ENCODE measurements at places on chromosomes 3 and 15. TPM values are rescaled to one million over a fixed set of nuclear protein-coding genes. Genes with fewer than 3 reads are reported as not detected.

GRCh38 chr3:151145713-151146070, 57.3 kb downstream of the GPR171 start:
- no peaks in the 10 kb centered on the region for H3K27me3 ChIP-seq
- H3K27ac ChIP-seq = no peak overlapping the region
- H3K36me3 ChIP-seq = no peaks in the 10 kb centered on the region

DNA sequence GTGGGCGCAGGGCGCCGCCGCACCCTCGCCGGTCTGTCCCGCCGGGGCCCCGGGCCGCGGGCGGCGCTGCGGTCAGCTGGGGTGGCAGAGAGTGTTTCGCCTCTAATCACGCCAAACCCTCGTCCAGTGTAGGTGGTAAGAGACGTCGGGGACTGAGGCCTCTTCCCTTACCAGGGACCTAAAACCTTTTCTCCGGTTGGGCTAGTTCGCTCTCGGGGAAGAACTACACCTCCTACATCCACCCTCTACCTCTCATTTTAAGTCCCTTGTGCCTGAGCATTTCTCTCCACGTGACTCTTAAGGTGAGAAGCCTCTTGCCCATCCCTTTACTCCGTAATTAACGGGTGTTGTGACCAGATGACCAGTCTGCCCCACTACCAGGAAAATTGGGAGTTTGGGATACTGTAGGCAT, 520 bp downstream of the TMEM42 start:
- H3K4me1 ChIP-seq = peaks cover 8% of the 10 kb centered on the region
- H3K27ac ChIP-seq = peak overlapping the region; percentile 80
- DNase-seq = no peak

DNA sequence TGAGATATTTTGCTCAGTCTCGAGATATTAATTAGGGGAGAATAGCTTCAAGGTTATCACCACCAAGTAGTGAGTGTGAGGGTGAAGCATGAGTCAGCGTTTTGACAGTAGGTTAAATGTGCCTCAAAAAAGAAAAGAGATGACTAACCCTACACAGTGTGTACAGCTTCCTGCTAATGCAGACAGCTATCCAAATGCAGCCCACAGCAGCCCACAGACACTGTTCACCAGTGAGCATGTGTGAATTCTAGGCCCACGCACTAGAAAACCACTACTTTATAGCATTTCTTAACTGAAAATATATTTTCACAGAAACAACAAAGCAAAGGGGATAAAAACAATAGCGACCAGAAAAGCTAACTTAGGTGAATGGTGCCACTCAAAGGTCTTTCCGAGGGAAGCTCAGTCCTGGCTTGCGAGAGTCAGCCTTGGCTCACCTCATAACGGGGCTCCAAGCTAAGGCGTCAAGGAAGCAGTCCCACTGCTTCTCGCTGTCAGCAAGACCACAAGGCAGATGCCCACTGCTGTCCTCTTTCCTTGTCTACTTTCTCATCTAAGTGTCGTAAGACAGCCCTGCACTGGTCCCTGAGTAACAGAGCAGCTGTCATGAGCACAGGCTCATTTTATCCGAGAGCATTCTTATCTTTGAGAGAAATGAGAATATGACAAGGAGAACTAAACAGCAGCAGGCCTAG, 47.6 kb downstream of the TXNRD3 start:
- no peaks in the 10 kb centered on the region for H3K27me3 ChIP-seq
- H3K4me1 ChIP-seq = no peaks in the 10 kb centered on the region
- no peak for DNase-seq

- H3K4me3 ChIP-seq = no peak overlapping the region
- no peak for DNase-seq
- no peaks in the 10 kb centered on the region for H3K27me3 ChIP-seq
Observed at GRCh38 chr3:84547207-84547606, 411.6 kb upstream of the CADM2 start.

- no peaks in the 10 kb centered on the region for H3K27me3 ChIP-seq
- peak; percentile 75 for DNase-seq
- peak overlapping the region; percentile 94 for H3K27ac ChIP-seq
Observed at GRCh38 chr3:52237006-52237656, 1.8 kb downstream of the TWF2 start.

DNA sequence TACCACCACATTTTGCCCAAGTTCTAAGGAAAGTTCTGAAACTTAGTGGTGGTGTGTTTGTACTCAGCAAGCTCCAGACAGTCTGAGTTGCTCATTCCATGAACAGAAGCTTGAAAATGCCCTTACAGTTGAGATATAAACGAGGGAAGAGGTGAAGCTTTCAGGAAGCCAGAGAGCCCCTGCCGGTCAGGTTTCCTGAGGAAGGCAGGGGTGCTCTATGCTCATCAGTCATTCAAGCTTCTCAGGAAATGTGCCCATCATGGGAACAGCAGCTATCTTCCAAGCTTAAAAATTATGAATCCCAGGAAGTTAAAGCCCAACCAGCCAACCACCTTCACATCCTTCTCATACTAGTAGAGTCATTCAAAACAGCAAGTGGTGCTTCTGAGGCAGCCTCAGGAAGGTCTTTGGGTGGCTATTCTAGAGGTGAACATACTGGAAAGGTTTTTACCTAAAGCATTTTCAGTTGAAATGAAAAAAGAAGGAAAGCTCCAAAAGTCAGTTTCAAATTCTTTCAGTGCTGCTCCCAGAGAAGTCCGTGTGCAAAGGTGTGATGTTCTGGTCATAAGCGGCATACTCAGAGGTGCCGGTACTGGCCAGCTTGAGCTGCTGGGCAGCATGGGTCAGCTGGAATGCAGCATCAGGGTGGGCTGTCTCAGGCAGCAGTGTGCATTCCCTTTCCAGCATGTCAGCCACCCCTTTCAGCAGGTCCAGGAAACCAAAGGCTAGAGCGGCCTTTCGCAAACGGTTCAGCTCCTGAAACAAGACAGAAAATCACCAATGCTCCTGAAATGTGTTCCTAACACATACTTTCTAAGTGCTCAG, 31.8 kb downstream of the INTS14 start:
- H3K27ac ChIP-seq = peak overlapping the region; percentile 25
- DNase-seq = no peak
- H3K27me3 ChIP-seq = no peaks in the 10 kb centered on the region
- H3K4me1 ChIP-seq = peaks cover 13% of the 10 kb centered on the region
- H3K4me3 ChIP-seq = no peak overlapping the region
- H3K36me3 ChIP-seq = peaks cover 24% of the 10 kb centered on the region

GRCh38 chr3:167814441-167814951, 79.0 kb downstream of the SERPINI1 start:
- H3K4me1 ChIP-seq = no peaks in the 10 kb centered on the region
- no peak for DNase-seq
- no peaks in the 10 kb centered on the region for H3K36me3 ChIP-seq
- H3K4me3 ChIP-seq = no peak overlapping the region
- no peaks in the 10 kb centered on the region for H3K27me3 ChIP-seq
- H3K27ac ChIP-seq = no peak overlapping the region

DNA sequence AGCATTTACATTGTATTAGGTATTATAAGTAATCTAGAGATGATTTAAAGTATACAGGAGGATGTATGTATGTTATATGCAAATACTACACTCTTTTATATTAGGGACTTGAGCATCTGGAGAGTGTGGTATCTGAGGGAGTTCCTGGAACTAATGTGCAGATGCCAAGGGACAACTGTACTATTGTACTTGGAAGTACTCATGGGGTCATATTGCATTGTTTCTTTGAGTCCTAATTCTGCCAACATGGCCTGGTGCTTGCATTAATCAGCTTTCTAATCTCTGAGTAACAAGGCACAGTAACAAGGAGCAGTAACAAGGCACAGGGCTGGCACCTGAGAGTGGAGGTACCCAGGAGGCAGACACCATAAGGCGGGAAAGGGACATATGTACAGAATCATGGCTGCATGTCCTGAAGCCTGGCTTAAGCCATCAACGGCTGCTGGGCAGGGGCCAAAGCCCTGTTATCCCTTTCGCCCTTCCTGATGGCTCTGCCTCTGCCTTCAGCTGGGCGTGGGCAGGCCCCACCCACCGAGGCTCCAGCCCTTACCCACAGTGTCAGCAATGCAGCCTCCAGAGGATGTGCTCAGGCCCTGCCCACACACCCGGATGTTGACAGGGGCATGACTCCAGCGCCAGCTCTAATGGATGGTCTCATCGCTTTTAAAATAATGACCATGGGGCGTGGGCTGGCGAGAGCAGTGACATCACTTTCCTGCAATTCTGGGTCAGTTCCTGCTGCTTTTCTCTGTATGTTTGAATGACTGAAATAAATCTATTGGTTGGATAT, 22.9 kb downstream of the CEMIP start:
- H3K27ac ChIP-seq = peak overlapping the region; percentile 26

- H3K4me1 ChIP-seq = peaks cover 40% of the 10 kb centered on the region
- H3K4me3 ChIP-seq = peak within 1 kb of the TSS; percentile 87
- H3K36me3 ChIP-seq = no peaks in the 10 kb centered on the region
- peak; percentile 97 for DNase-seq
Observed at GRCh38 chr15:90201130-90201943, at the start of gene SEMA4B. TSS of gene SEMA4B (plus strand) at chr15:90201330. CDS start at chr15:90201579, 249 bp downstream.

- peaks cover 13% of the 10 kb centered on the region for H3K4me1 ChIP-seq
- peaks cover 93% of the 10 kb centered on the region for H3K36me3 ChIP-seq
- H3K27me3 ChIP-seq = no peaks in the 10 kb centered on the region
- H3K27ac ChIP-seq = peak overlapping the region; percentile 5
- peak; percentile 75 for DNase-seq
Observed at GRCh38 chr15:40743921-40744814, 10.9 kb downstream of the RMDN3 start.

- no peak for DNase-seq
- no peaks in the 10 kb centered on the region for H3K27me3 ChIP-seq
- H3K4me1 ChIP-seq = no peaks in the 10 kb centered on the region
- H3K36me3 ChIP-seq = no peaks in the 10 kb centered on the region
- H3K4me3 ChIP-seq = no peak overlapping the region
- H3K27ac ChIP-seq = no peak overlapping the region
Observed at GRCh38 chr3:190733591-190734146, 128.8 kb downstream of the GMNC start.

GRCh38 chr3:103512595-103512994, 1077.8 kb downstream of the ZPLD1 start:
- no peak for DNase-seq
- H3K4me3 ChIP-seq = no peak overlapping the region

DNA sequence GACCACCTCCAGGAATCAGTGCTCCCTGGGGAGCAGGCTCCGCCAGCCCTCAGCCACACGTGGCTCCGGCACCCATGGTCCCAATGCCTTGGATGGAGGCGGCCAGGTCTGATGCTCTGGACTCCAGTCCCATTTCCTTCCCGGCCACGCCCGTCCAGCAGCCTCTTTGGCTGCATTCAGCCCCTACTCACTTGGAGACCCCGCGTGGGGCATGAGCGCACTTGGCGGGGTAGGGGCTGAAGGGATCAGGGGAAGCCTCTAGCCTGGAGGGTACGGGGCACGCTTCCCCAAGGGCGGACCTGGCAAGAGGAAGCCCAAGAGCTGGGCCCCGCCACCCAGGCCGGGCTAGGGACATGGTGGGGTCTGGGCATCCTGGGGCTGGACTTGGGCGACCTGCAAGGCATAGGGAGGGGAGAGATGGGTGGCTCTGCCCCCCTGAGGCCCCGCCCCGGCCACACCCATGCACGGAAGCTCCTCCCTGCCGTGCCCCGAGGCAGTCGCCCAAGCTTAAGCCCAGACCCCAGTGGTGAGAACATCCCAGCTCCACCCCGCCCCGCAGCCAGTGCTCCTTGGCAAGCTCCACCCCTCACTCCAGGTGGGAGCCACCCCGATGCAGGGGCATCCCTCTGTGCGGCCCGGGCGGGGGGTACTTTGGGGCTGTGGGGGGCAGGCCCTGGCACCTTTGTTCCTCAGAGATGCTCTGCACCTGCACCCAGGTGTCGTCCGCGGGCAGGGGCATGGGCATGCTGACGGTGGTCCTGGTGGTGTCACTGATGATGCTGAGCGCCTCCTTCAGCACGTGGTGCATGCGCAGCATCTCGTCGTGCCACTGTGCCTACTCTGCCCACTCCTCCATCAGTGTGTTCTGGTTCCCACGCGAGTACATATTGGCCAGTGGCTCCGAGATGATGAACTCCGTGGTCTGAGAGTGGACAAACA, 163.5 kb downstream of the GOLGA6L4 start:
- DNase-seq = peak; percentile 69
- no peak overlapping the region for H3K27ac ChIP-seq
- H3K27me3 ChIP-seq = no peaks in the 10 kb centered on the region

- no peaks in the 10 kb centered on the region for H3K27me3 ChIP-seq
- no peak overlapping the region for H3K27ac ChIP-seq
- no peak overlapping the region for H3K4me3 ChIP-seq
- no peaks in the 10 kb centered on the region for H3K36me3 ChIP-seq
- no peaks in the 10 kb centered on the region for H3K4me1 ChIP-seq
Observed at GRCh38 chr15:74265046-74265639, 29.0 kb downstream of the CCDC33 start.

- H3K4me3 ChIP-seq = no peak overlapping the region
- no peak overlapping the region for H3K27ac ChIP-seq
- peaks cover 38% of the 10 kb centered on the region for H3K4me1 ChIP-seq
Observed at GRCh38 chr3:39138804-39139415, 14.5 kb downstream of the CSRNP1 start.

DNA sequence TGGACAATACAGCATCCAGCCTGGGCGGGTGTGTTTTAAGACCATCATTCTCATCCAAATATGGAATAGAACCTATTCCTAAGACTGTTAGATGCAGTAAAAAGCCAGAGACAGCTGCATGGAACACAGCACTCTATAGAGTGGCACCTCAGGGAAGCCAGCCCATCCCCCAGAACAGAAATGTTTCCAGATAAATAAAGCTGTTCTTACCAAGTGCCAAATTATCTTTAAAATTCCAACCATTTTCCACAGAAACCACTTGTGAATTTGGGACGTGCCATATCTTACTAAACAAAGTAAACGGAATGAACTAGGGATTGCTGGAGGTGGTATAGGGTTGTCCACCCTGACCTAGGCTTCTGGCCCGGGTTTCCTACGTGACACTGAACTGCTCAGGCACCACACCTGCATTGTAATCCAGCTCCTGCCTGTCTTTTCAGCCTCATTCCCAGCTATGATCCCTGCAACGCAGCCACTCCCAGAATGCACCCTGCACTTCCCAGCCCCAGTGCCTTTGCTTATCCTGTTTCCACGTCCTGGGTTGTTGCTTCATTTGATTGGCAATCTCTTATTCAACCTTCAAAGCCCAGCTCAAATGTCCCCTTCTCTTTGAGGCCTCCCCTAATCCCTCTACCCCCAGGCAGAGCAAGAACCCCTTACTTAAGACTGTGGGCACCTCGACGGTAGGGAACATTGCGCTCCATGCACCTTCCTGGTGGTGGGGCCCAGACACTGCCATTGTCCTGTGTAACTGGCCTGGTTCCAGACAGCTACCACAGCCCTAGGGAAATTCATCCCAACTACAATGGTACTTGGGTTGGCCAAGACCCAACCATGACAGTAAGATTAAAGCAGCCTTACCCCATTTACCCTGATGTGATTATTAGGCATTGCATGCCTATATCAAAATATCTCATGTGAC, 100.2 kb downstream of the IQSEC1 start:
- H3K27ac ChIP-seq = no peak overlapping the region
- no peak overlapping the region for H3K4me3 ChIP-seq
- no peak for DNase-seq
- peaks cover 96% of the 10 kb centered on the region for H3K4me1 ChIP-seq
- peaks cover 50% of the 10 kb centered on the region for H3K36me3 ChIP-seq
- H3K27me3 ChIP-seq = no peaks in the 10 kb centered on the region

GRCh38 chr15:88484682-88485331, 17.3 kb downstream of the MRPS11 start:
- H3K27ac ChIP-seq = no peak overlapping the region
- no peaks in the 10 kb centered on the region for H3K4me1 ChIP-seq
- H3K4me3 ChIP-seq = no peak overlapping the region
- H3K36me3 ChIP-seq = no peaks in the 10 kb centered on the region
- no peak for DNase-seq

The CELF6 gene
- 4.8 TPM for total RNA-seq

The PHC3 gene
- total RNA-seq = 87.5 TPM

The BNC1 gene
- not detected for total RNA-seq

The CD200R1 gene
- 9.2 TPM for total RNA-seq

The SLC28A1 gene
- total RNA-seq = not detected

The NUSAP1 gene
- 8.1 TPM for total RNA-seq

Measured in spleen (tissue), 13 donors.